ENCODE measurements at places on chromosomes 11 and 22. TPM values are rescaled to one million over a fixed set of nuclear protein-coding genes. Genes with fewer than 3 reads are reported as not detected.

Gene UPB1
- total RNA-seq: 0.75 TPM

Gene SLC1A2
- total RNA-seq: 1.6 TPM

Gene MS4A4A
- total RNA-seq: 10.3 TPM

Gene CEND1
- total RNA-seq: 0.04 TPM

Gene LRRC32
- 21.8 TPM for total RNA-seq

Gene MMP1
- total RNA-seq: 0.04 TPM

Gene GAS2
- 78.6 TPM for total RNA-seq

Gene RAB36
- total RNA-seq: 1.0 TPM

Gene PHOX2A
- total RNA-seq: not detected

Gene PLAAT3
- total RNA-seq: 20.5 TPM

Gene GLB1L3
- total RNA-seq: not detected

Gene KRTAP5-1
- not detected for total RNA-seq

Gene CD151
- 147 TPM for total RNA-seq

Data from muscle of leg (tissue), 16 donors.